ENCODE measurements at places on chromosomes 11 and 22.

GRCh38 chr11:62665599-62666258, 617 bp downstream of the CSKMT start:
- no peak for DNase-seq

- DNase-seq: no peak
Observed at GRCh38 chr11:10658621-10659338, 34.8 kb downstream of the IRAG1 start.

GRCh38 chr11:61738776-61739175, 13.7 kb upstream of the MYRF start:
- no peak for DNase-seq

DNA sequence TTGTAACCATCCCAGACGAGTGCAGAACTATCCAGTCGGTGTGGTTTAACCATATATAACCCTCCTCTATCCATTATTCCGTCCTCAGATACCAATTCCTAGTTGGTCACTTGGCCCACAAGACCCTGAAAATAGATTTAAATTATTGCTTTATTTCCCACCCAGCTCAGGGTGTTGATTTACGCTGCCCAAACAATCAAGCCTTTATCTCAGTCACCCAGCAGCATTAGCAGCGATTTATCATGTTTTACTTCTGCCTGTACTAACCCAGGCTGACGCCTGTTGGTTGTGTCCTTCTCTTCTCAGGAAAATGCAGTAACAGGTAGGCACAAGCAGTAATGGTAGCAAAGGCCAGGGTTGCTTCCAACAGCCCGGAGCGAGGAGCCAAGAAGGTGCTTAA, 81.2 kb downstream of the DSCAML1 start:
- no peak for DNase-seq

GRCh38 chr22:47190276-47190956, 428.0 kb downstream of the TBC1D22A start:
- no peak for DNase-seq
